ENCODE measurements at places on chromosomes 7 and 10.

- no peak for DNase-seq
Observed at GRCh38 chr7:12064586-12065127, 146.4 kb upstream of the TMEM106B start.

DNA sequence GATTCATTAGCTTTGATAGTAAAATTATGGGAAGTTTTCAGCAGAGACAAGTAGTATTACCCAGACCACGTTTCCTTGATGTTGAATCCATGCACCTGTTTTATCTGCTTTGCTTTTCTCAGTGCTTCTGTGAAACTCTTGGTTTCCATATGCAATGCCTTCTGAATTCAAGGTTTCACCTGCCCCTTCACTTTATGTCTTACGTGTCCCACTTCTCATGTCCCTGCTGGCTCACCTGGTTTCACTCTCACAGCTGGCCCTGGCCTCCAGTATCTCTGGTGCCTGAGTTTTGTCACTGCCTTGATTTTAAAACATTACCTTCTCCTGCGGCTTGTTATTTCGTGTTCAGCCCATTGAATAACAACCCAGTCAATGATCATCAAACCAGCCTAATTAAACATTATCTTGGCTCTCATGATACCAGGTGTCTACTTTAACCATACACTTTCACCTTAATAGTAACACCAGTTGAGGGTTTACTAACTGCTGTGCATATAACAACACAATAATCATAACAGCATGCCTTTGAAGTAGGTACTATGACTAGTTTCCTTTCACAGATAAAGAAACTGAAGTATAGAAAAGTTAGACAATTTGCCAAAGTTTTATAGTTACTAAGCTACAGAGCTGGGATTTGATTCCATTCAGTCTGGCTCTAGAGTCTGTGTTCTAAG, 175.7 kb upstream of the PCLO start:
- DNase-seq, result no peak

GRCh38 chr10:73911553-73912004, 647 bp downstream of the PLAU start:
- DNase-seq, result no peak

DNA sequence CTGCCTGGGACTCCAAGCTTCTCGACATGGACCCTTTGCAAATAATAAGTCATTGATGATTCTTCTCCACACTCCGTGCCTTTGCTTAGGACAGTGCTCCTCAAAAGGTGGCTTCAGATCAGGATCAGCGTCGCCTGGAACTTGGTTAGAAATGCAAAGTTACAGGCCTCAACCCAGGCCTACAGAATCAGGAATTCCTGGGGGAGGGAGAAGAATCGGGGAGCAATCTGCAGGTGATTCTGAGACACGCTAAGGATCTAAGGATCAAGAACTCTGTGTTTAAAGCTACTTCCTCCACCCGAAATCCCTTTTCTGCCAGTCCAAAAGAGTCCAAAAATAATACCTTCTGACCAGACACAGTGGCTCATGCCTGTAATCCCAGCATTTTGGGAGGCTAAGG, 78.1 kb downstream of the C10orf105 start:
- DNase-seq, result no peak

- DNase-seq, result no peak
Observed at GRCh38 chr7:20089431-20089830, 127.8 kb downstream of the MACC1 start.

DNA sequence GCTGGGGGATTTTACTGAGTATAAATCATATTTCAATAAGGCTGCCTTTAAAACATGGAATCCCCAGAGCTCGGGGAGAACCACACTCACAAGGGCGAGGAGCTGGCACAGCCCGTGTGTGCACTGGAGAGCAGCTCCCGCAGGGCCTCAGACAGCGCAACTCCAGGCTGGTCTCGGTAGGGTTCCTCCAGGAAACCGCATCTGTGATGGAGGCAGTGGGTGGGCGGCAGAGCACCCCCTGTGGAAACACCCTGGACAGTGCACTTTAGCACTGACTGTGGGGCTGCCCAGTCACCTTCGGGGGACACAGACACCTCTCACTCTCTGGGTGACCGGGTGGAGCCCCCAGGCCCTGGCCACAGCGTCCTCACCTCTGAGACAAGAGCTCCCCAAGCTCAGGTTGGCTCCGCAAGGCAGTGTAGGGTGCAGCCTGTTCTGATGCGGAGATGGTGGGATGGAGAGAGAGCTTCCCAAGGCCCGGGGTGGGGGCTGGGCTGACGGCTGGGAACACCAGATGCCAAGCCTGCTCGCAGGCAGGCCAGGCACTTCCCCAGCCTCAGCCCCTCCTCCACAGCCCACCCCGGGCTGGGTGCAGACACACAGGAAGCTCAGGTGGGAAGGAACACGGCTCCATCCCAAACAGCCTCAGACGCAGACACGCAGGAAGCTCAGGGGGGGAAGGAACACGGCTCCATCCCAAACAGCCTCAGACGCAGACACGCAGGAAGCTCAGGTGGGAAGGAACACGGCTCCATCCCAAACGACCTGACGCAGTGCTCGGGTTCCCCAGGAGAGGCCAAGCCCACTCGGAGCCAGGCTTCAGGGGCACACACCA, 224.4 kb downstream of the MAD1L1 start:
- DNase-seq, result no peak

- no peak for DNase-seq
Observed at GRCh38 chr10:112871021-112871420, 79.0 kb upstream of the TCF7L2 start.

DNA sequence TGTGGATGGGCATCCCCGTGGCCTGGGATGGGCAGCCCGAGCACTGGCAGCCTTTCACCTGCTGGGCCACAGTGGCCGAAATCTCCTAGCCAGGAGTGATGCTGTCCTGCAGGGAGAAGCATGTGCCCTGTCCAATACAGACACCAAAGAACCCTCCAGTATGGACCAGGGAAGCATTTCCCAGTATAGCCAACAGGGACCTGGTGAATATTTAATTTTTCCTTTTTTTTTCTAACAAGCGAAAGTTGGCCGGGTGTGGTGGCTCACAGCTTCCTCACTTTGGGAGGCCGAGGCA, 11.0 kb downstream of the IMPDH1 start:
- no peak for DNase-seq

- DNase-seq, result no peak
Observed at GRCh38 chr10:44850356-44850934, 60.7 kb upstream of the TMEM72 start.

DNA sequence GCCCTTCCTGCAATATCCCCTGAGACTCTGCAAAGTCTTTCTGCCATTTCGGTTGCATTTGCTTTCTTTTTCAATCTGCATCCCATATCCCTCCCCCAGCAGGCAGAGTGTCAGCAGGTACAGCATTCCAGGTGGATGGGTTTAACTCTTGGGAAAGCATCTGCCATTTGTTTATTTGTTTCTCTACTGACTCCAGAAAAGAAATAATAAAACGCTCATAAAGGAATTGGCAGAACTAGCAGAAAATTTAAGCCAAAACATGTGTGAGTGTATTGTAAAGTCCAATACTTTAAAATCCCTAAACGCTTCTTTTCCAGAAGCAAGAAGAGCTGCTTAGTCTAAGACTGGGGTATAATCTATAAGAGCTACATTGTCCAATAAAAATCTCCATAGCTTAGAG, 393.8 kb downstream of the TNS3 start:
- no peak for DNase-seq

GRCh38 chr7:159070431-159071148, 74.1 kb downstream of the VIPR2 start:
- no peak for DNase-seq

- DNase-seq, result no peak
Observed at GRCh38 chr7:159272739-159273138, 128.1 kb upstream of the VIPR2 start.

DNA sequence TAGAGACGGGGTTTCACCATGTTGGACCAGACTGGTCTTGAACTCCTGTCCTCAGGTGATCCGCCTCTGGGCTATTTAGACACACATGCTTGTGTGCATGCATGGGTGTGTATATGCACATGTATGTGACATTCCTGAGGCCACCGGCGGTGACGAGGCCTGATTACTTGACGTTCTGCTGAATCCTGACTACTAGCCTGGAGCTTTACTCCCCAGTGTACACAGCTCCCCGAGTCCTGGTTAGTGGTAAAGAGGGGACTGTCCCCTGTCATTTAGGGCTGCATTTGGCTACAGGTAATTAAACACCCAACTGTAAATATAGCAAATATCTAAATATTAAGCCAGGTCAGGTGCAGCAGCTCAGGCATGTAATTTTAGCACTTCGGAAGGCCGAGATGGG, 14.2 kb downstream of the GTF2IRD1 start:
- DNase-seq, result no peak

GRCh38 chr7:137940656-137941518, 61.0 kb downstream of the CREB3L2 start:
- DNase-seq, result no peak

GRCh38 chr7:133064082-133064820, 17.6 kb downstream of the CHCHD3 start:
- no peak for DNase-seq

DNA sequence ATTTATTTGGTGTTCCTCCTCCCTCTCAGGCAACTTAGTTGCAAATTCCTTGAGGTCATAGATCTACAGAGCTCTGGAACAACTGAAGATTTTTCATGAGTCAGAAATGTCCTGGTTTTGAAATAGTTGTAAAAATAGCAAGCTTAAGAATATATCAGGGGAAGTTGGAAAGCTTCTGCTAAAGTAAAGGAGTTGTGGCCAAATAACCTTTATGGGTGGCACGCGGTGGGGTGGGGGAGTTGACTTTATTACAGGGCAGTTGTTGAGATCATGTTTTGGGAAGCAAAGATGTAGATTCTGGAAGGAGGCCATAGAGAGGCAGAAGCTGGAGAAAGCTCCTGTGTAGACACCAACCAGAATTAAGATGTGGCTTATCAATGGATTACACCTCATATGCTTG, 326.0 kb upstream of the MTPN start:
- DNase-seq, result no peak

DNA sequence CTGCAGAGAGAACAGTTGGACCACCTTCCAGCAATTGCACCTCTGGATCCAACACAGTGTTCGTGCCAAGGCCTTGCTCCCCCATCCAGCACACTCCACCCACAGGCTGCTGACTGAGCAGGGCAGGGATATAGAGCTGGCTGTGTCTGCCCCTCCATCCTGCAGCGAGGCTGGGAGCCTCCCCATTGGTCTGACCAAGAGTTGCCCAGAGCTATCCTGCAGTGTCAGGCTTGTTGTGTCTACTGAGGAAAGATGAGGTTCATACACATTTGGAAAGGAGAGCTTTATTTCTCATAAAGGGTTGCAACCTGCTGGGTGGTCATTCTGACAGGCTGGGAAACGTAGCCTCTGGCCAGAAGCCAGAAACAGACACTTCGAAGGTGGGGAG, 27.1 kb downstream of the PRF1 start:
- DNase-seq, result no peak

DNA sequence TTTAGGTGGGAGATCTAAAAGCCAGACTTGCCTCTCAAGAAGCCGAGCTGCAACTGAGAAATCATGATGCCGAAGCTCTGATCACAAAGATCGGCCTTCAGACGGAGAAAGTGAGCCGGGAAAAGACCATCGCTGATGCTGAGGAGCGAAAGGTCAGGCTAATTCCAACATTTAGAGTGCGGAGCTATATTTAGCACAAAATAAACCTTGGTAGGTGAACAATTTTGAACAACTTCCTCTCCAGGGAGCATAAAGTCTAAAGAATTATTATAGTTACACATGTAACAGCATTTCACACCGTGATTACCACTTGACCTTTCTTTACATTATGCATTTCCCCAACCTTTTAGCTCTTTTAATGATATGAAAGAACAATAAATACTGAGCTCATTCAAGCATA, 166.7 kb downstream of the CDCA7L start:
- DNase-seq, result no peak

DNA sequence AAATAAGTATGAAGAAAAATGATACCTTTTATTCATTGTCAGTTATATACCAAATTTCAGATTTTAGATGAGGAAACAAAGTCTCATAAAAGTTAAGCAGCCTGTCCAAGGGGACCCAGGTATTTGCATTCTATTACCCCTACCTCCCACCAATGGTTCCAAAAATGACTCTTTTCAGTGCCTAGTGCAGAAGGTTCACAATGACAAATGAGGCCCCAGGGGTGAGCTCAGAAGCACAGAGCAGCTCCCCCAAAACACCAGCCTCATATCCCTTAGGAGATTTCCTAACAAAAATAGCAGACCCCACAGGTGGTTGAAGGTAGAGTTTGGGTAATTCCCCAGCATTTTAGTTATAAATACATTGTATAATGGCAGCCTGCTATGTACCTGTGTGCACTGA, 168.6 kb downstream of the REEP3 start:
- DNase-seq, result no peak

Measured in stimulated activated CD4-positive, alpha-beta T cell treated with anti-CD3 and anti-CD28 coated beads, Interleukin-15, amount 100 ng/mL, for 1 hour (primary cell).